ENCODE measurements at places on chromosomes 4 and X.

DNA sequence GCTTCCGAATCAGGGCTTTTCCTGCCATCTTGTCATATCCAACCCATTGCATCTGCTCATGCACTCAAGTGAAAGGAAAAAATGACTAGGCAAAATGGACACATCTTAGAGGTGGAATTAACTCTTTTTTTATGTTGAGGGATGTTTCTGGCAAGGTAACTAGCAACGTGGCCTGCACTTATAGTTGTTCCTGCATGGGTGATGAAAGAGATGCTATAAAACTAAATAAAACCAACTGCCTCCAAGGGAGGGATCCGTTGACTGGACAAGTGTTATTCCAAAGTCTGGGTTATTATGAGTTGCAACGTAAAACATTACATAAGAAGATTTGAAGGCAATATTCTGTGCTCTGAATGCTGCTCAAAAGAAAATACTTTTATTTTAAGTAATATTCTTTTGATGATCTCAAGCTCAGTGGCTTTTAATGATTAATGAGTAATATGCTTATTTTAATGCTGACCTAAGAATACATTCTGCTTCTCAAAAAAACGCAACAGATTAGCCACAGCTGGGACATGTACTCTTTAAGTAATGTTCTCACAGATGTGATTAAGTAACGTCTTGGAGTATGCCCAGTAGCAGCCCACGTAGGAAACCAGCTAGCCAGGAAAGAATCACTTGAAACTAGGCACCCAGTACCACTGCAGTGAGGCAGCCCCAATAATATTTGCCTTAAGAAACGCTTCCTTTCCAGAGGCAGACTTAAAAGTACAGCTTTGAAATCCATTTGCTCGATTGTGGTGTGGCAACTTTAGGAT, 27.4 kb downstream of the KLF3 start:
- DNase-seq, result no peak

DNA sequence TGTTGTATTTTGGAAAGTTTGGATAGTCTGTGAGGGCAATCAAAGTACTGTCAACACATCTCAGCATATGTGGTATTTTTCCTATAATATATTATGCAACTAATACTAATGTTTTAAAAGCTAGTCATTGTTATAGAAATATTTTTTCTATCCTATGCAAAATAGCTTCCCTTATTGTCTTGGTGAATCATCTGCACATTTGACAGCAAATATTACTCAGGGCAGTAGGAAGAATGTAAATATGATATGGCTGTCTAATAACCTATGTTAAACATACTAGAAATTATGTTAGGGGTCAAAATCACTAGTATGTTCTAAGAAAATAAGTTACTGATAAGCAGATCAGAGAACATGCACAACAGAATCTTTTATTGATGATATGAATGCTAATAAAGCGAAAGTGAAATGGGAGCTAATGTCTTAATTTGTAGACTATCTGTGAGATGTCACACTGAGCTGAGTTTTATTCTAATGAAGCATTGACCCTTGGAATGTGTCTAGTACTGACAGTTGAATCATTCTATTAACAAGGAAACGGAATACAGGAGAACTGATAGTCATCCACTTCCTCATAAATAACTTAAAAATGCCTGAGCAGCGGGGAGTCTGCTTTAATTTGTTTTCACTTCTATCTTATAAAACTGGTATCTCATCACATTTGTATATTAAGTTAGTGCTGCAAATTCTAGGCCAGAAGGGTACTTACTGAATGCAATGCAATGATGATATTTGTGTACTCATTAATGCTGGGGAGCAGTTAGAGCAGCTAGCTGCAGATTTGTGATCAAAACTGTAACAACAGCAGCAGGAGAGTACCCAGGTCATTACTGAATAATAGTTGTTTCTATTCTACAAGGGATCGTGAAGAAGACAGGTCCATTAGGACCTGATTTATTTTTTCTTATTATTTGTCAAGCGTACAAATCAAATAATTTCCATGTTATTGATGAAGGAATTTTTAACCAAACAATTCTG, 440.3 kb upstream of the AADAT start:
- no peak for DNase-seq

DNA sequence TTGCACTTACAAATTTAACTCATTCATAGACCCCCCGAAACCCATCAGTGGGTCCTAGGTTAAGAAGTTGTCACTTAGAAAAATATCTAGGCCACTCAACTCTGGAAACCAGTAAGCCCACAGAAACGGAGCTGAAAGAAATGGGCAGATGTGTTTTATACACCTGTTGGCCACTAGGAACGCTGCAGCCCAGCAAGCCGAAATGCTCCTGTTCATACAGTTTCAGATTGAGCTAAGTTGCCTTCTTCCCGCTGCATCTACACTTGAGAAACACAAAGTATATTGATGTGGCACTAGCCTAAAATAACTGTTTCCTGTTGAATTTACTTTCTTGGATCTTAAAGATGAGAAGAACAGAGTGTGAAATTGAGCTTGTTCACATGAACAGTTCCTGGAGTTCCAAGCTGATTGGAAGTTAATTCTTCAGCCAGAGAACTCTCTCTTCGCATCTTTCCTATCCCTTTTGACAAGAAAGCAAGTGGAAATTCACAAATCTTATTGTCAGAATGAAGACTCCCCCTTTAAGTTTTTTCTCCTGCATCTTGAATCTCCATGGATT, 174.1 kb downstream of the RBMX2 start:
- DNase-seq, result peak; percentile 37

DNA sequence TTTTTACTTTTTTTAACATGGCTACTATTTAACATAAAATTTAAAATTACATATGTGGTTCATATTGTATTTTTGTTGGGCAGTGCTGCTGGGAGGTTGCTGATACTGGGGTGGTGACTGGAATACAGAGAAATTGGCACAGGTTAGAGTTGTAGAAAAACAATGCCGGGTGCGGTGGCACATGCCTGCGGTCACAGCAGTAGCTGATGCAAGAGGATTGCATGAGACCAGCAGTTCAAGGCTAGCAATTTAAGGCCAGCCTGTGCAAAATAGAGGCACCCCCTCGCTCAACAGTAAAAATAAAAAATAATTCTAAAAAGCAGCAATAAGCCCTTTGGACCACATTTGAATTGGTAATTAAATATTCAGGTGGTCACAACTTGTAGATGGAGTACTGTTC, 11.8 kb upstream of the CPE start:
- DNase-seq, result no peak

GRCh38 chrX:346034-346813, 27.6 kb upstream of the GTPBP6 start:
- no peak for DNase-seq

DNA sequence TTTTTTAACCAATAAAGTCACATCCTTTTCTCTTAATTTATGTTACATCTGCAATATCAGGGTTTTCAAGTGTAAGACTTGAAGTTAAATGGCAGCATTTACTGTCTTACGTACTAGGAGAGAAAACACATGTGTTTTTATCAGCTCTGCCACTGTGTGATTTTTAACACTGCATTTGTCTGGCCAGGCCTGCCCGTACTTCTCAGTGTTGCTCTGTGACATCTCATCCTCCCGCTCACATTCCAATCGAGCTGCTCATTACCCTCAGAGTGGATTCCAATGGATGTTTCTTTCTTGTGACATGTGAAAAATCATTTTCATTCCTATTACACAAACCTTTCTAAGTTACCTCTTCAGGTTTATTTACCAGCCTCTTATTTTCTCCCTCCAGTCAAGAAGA, 420.3 kb downstream of the FAT4 start:
- no peak for DNase-seq

GRCh38 chr4:139933541-139933940, 220.4 kb downstream of the MAML3 start:
- DNase-seq, result no peak

DNA sequence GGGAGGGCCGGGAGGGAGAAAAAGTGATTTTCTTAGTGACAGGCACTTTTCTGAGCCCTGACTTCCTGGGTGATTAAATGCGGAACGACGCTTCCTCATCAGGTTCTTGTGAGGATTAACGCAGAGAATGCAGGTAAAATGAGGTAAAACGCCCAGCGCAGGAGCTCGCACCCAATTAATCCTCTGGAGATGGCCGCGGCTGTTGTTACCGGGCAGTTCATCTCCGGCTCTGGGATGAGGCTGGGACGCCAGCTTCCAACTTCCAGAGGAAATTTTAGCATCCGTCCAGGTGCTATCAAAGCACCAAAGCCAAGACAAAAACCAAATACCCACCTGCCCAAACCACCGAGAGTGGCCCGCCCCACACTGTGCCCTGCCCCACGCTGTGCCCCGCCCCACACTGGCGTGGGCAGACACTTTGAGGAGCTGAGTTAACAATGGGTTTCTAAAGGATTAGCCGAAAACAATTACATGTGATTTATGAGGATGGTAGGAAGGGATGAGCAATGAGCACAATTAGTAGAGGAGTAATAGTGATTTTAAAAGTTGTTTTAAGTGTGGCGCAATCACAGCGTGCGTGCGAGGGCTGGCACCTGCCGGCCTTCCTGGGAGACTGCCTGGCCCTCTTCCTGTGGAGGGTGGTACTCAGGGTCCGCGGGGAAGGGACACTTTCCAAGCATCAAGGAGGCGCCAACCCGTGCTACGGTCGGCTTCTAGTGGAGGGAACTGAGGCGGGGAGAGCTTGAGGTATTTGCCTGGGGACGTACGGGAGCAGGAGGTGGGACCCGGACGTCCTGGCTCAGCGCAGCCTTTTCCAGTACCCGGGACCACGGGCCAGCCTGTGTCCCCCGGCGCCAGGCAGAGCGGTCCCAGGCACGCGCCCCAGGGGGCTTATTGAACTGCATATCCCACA, 41.6 kb upstream of the ADRA2C start:
- DNase-seq, result no peak

DNA sequence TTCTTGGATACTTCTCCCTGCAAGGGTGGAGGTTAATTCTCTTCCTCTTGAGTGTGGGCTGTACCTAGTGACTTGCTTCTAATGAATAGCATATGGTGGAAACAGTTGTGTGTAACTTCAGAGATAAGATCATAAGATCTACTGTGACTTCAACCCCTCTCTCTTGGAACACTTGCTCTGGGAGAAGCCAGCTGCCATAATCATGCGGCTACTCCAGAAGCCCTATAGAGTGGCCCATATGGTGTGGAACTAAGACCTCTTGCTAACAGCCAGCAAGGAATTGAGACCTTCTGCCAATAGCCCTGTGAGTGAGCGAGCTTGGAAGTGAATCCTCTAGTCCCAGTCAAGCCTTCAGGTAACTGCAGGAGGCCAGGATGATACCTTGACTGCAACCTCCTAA, 81.1 kb downstream of the RBMX2 start:
- no peak for DNase-seq

DNA sequence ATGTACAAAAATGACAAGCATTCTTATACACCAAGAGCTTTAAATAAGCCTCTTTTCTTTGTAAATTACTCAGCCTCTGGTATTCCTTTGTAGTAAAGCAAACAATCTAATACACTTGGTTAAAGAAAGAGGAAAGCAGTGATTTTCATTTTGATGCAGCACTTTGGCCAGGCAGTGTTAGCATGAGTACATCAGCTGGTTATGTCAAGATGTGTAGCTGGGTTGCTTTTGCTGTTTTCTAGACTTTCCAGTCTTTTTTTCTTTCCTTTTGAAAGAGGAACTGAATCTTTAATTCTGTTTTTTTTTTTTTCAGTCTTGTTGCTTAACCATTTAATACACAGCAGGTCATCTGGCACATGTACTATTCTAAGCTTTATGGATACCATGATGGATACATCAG, 167.1 kb upstream of the AADAT start:
- DNase-seq, result no peak

DNA sequence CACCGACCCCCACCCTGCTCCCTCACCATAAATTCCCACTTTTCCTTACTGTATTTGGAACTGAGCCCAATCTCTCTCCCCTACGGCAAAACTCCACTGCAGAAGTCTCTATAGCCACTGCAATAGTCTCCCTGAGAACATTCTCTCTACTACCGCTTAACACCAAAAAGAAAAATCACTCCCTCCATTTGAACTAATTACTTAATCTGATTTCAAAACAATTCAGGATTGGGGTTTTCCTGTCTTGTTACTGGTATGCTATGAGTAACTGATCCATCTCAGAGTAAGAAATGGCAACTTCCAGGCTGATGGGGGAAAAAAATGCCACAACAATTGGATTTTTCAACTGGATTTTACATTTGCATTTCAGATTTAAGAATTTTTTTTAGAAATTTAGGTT, 5.8 kb downstream of the PAPSS1 start:
- DNase-seq, result no peak

DNA sequence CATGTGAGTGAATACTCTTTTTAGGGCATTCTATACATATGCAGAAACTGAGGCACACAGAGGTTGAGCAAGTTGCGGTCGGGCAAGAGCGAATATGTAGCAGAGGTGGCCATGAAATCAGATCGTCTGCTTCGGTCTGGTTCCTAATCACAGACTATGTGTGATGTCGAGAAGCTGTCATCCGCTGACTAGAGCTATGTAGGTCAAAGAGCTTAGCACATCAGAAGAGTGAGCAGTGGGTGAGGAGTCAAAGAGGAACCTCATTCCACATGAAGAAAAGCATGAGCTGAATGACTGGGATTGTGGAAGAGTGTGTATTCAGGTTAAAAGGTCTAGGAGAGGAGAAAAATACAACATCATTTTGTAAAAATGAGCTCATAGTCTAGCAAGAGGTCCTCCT, 19.0 kb downstream of the GAB3 start:
- DNase-seq, result peak; percentile 11

- no peak for DNase-seq
Observed at GRCh38 chr4:48589098-48589445, 99.0 kb downstream of the ZAR1 start.

DNA sequence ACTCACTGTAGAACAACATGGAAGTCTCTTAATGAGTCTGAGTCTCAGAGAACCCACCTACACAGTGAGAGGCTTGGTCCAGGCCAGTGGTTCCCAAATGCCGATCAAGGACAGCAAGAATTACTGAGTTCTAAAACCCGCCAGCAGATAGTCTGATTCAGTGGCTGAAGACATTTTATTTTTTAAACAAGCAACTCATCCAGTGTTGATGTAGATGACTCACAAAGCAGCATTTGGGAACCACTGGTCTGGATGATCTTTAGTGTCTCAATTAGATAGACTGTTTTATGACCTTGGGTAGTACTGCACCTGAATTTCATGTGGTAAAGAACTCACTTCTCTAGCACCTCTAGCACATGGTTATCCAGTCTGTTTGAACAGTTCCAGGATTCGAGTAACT, 193.6 kb downstream of the FBXW7 start:
- DNase-seq, result no peak

DNA sequence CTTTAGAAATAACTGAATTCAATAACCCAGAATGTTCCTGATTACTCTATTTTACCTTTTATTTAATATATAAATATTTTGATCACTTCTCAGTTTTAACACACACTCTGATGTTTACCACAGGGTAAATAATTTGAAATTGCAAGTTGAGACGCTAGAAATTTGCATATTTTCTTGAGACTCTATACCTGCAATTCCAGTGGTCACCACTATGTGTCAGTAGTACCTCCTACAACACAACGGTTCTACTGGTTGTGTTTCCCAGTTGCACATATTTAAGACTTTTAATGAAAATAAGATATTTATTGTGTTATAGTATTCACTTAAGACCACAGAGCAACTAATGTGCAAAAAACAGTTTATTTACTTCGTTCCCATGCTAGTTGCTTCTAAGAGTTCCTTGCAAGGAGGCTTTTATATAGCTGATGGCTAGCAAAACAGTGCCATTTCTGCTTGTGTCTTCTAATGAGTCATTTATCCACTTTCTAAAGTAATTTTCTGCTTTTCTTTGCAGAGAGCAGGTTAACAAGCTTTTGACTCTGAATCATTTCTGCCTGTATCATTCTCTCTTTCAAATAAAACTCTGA, 98.9 kb upstream of the PDLIM3 start:
- DNase-seq, result no peak

- DNase-seq, result no peak
Observed at GRCh38 chrX:13090027-13090338, 45.6 kb upstream of the FAM9C start.

GRCh38 chr4:138458751-138459150, 216.6 kb upstream of the SLC7A11 start:
- no peak for DNase-seq

Data from activated CD4-positive, alpha-beta memory T cell treated with anti-CD3 and anti-CD28 coated beads for 36 hours (primary cell).